Placental epithelial cell (primary cell): ENCODE measurements at places on chromosomes 5 and 9. TPM values are rescaled to one million over a fixed set of nuclear protein-coding genes. Genes with fewer than 3 reads are reported as not detected.

The AIF1L gene
- 39.0 and 48.7 TPM in 2 replicates for total RNA-seq

The ADCY2 gene
- total RNA-seq, result 0.76 and 1.6 TPM in 2 replicates

The PPP6C gene
- 23.6 and 35.7 TPM in 2 replicates for total RNA-seq

The ADAMTSL1 gene
- total RNA-seq, result 0.79 TPM in 1 of 2 replicates, not detected in the other

The CDO1 gene
- 0.54 and 1.6 TPM in 2 replicates for total RNA-seq

The SLC6A3 gene
- not detected in 2 replicates for total RNA-seq
